Diencephalon (tissue), 1 donor: ENCODE measurements at places on chromosomes 4 and X. TPM values are rescaled to one million over a fixed set of nuclear protein-coding genes. Genes with fewer than 3 reads are reported as not detected.

The RADX gene
- 32.5 TPM for total RNA-seq

The SMIM10L2A gene
- 22.1 TPM for total RNA-seq

The TEX13B gene
- not detected for total RNA-seq

The DCAF12L1 gene
- 1.2 TPM for total RNA-seq

The MXD4 gene
- 22.1 TPM for total RNA-seq

The CPE gene
- 539 TPM for total RNA-seq

The ZNF711 gene
- total RNA-seq, result 87.4 TPM

The CSAG2 gene
- not detected for total RNA-seq

The NR0B1 gene
- total RNA-seq, result 1.4 TPM

The GAGE2A gene
- total RNA-seq, result not detected

The SUPT20HL1 gene
- not detected for total RNA-seq

The DCAF12L2 gene
- 7.6 TPM for total RNA-seq

The HSFX4 gene
- total RNA-seq, result not detected

The DGKK gene
- 6.2 TPM for total RNA-seq

The KDR gene
- total RNA-seq, result 18.7 TPM

The REPS2 gene
- 26.3 TPM for total RNA-seq

The PRRG1 gene
- 15.2 TPM for total RNA-seq

The CA5B gene
- total RNA-seq, result 5.8 TPM

The RHOXF2B gene
- total RNA-seq, result not detected

The F8A1 gene
- 3.9 TPM for total RNA-seq

The TXK gene
- 1.2 TPM for total RNA-seq

The SMR3A gene
- total RNA-seq, result not detected

The GRIA2 gene
- total RNA-seq, result 473 TPM

The SSX3 gene
- total RNA-seq, result not detected
